Mucosa of descending colon (tissue), 3 donors: ENCODE measurements at places on chromosomes 1 and 21. TPM values are rescaled to one million over a fixed set of nuclear protein-coding genes. Genes with fewer than 3 reads are reported as not detected.
A peak's percentile ranks its signal among the peaks of the same experiment; 100 is the strongest.

- DNase-seq, result no peak
Measured at GRCh38 chr1:37677808-37678207, 14.5 kb upstream of the CDCA8 start.

DNA sequence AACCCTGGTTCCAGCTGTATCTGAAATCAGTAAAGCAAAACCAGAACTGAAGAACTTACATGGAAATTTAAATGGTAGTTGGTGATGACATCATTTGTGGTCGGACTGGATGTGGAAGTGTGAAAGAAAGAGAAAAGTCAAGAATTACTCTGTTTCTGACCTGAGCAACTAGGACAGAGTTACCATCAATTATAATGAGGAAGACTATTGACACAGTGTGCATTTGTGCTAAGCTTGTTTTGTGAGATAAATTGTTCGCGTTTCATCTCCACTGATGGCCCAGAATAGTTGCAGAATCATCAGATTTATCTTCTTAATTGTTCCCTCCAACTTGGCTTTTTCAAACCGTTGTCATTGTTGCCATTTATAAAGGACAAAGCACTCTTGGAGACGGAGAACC lies 410.6 kb upstream of the DEPDC1 start:
- no peak for DNase-seq

GRCh38 chr1:20443703-20444586 lies 42.1 kb downstream of the CAMK2N1 start:
- DNase-seq, result no peak

DNA sequence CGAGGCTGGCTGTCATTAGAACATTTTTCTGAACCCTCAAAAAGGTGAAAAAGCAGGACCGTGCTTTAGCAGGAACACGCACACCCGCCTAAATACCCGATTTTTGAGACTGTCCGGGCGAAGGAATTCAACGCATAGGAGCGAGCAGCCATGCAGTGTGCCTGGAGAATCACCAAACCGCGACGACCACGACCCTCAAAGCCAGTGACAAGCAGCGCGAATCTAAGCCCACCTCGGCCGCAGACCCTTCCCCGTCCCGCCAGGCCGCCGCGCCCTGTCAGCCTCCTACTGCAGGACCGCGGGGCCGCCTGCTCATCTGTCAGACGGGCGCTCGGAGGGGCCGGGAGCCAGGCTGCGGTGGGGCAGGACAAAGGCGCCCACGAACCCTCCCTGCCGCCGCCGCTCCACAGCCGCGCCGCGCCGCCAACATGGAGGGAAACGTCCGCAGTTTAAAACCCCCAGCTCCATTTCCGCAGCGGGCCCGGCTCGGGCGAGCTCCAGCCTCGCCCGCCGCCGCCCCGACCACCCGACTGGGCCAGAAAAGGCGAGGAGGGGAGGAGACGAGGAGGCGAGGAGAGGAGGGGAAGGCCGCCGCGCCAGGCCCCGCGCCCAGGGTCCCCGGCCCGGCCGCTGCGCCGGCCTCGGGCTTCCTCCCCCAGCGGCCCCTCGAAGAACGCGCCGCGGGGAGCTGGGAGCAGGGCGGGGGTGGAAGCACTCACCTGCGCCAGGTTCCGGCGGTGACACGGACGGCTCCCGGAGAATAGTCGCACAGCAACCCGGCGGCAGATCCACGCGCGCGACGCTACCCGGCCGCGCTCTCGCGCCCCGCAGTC lies at the start of gene LBR:
Gene LBR, minus strand, starts transcription at position 804 of the 833 bp plus-strand sequence. CDS start 3,963 bp downstream, outside the sequence.
- peak; percentile 76 for DNase-seq

Gene PEAR1
- total RNA-seq, result 4.6 TPM

Gene PADI3
- total RNA-seq, result 0.17 TPM

Gene METTL18
- total RNA-seq, result 8.2 TPM
